ENCODE measurements at places on chromosomes 1 and 21.

DNA sequence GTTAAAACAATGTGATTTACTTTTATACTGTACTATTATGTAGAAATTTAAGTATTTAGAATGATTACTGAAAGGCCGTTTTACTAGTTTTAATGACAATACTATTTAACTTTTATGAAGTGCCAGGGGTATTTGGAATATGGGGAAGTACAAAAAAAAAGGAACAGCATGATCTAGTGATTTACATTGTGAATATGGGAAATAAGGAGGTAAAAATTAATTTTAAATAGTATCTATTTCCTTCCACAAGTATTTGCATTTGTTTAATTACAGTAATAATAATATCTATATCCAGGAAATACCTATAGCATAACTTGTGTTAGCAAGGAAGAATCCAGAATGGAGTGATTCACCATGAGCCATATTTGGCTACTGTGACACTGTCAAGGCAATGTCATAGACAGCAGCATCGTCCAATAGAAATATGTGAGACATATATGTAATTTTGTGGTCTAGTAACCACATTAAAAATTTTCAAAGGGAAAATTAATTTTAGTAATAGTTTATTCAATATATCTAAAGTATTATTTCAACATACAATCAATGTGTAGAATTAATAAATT, 22.0 kb downstream of the CNST start:
- DNase-seq, result no peak

- no peak for DNase-seq
Measured at GRCh38 chr1:161720956-161721737, at the start of gene FCRLB. Gene FCRLB, plus strand, starts transcription at chr1:161721544. Its CDS starts 1,129 bp downstream, at chr1:161722673.

DNA sequence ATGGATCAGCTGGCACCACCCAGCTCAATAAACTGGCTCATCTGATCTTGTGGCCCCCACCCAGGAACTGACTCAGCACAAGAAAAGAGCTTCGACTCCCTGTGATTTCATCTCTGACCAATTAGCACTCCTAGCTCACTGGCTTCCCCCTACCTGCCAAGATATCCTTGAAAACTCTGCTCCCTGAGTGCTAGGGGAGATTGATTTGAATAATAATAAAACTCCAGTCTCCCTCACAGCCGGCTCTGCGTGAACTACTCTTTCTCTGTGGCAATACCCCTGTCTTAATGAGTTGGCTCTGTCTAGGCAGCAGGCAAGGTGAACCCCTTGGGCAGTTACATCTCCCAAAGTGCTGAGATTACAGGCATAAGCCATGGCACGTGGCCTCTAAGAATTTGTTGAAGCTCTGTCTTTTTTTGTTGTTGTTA, 11.8 kb upstream of the RHBDL2 start:
- no peak for DNase-seq

- no peak for DNase-seq
Measured at GRCh38 chr1:117681901-117682250, 76.0 kb downstream of the TENT5C start.

GRCh38 chr1:86104606-86105532, 51.7 kb downstream of the COL24A1 start:
- DNase-seq, result no peak

DNA sequence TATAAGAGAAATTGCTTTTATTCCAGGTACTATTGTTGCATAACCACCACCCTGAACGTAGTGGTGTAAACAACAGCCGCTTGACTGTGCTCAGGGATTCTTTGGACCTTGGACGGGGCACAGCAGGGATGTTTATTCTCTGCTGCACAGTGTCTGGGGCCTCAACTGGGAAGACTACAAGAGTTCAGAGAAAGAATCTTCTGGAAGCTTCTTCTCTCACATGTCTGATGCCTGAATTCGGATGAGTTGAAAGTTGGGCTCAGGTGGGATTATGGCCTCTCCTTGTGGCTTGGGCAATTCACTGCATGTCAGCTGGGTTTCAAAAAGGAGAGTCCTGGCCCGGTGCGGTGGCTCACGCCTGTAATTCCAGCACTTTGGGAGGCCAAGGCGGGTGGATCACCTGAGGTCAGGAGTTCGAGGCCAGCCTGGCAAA, 19.0 kb upstream of the SSBP3 start:
- DNase-seq, result no peak

DNA sequence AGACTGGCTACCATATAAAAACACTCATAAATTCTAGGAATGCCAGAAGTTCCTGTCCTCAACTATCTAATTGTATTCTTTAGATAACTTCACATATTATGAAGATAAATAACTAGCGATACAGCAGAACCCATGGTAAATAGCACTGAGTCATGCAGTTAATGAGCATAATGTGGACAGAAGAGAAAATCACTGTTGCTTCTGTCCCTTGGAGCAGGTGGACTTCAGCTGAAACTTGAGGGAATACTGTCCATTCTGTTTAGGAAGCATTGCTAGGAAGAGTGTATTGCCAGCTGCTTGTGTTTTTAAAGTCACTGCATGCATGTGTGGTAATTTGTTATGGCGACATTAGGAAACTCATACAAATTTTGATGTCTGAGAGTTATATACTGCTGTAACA, 854.4 kb downstream of the LTN1 start:
- no peak for DNase-seq

DNA sequence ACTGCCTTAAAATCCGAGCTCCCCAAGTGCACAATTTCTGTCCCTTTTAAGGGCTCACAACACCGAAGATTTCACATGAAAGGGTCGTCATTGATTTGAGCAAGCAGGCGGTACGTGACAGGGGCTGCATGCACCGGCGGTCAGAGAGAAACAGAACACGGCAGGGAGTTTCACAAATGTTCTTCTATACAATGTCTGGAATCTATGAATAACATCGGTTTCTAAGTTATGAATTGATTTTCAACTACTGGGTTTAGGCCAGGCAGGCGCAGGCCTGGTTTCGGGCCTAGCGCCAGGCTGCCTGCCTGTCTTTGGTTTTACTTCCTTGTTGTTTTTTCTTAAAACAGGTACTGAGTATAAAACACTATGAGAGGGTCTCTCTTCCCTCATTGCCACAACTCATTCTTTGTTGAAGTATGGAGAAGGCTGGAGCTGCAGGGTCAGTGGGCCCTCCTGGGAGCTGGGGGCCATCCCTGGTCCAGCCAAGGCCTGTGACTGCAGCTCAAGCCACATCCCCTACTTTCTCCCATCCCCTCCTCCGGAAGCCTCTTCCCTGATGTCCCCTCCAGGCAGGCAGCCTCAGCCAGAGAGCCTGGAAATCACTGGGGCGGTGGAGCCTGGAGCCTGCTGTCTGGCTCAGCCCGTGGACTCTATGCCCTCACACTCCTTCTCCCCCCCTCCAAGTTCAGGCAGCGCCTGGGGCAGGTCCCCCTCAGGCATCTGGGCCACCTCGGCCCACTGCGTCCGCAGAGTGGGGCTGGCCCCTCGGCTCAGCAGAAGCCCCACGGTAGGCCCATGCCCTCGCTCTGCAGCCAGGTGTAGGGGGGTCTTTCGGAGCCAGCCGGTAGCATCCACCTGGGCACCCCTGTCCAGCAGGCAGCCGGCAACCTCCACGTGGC, 2.4 kb downstream of the ANKRD65 start:
- DNase-seq, result no peak

GRCh38 chr21:28554660-28555475, 437.8 kb downstream of the LTN1 start:
- no peak for DNase-seq

DNA sequence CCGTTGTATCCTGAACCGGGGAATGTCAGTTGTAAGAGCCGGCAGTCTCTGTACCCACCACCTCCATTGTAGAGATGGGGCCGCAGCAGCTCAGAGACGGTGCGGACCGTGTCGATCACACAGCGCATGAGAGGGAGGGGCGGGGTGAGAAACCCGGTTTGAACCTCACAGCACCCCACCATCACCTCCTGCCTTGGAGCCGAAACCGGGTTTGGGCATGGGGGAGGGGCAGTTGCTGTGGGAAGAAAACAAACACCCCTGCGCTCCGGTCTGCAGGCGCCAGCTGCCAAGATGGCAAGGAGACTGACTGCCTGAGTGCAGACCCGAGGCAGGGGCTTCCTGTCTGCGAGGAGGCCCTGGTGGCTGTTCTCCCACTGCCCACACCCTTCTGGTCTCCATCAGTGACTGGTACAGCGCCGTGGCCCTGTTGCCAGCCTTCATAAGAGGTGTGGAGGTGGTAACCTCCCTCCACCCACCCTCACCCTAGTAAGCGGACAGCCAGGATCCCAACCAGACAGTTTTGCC, 69.2 kb upstream of the SSBP3 start:
- no peak for DNase-seq

DNA sequence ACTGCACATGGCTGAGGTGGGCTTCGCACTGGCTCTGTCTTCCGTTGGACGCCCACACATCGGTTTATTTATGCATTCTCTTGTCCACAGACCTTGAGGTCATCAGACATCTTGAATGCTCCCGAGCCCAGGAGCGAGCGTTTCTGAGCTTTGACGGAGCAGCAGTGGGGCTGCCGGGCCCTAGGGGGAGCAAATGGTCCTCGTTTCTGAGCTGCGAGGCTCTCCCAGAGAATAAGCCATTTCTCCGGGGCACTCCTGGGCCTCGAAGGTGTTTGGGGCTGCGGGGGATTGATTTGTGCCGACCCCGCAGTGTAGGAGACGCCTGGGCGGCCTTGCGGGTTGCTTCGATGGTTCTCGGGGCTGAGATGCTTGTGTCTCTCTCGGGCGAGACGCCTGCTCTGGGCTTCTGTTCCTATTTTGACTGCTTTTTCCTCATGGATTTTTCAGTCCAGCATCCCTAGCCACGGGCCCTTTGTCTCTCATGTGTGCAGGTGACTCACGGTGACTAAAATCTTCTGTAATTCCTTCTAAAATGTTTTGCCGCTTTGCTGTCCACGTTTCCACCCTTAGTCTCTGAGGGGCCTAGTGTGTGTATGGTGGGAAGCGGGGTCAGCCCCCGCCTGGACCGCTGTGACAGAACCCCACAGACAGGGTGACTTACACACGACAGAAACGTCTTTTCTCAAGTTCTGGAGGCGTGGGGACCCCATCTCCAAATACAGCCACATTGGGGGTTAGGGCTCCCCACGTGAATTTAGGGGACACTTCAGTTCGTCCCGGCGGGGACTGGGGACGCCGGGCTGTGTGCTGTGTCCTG, 62.1 kb downstream of the FAAP20 start:
- DNase-seq, result no peak
